Foreskin keratinocyte (primary cell): ENCODE measurements at places on chromosomes 12 and 14. TPM values are rescaled to one million over a fixed set of nuclear protein-coding genes. Genes with fewer than 3 reads are reported as not detected.

- DNase-seq: no peak
These were observed 113.3 kb downstream of the FOXN3 start for GRCh38 chr14:89303456-89304435.

DNA sequence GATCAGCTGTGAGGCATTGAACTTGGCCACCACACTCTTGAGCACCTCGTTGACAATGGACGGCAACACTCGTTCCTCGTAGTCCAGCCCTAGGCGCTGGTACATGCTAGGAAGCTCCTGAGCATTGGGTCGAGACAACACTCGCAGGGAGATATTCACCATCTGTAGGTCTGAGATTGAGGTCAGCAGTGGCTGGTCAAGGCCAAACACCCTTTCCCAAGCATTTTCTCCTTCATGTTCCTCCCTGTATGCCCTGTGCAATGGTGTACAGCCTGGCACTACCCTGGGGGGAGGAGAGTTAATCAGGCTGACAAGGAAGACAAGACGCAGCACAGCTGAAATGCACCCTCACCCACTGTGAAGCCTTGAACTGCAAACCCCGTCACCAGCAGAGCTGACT is 2.0 kb downstream of the PHB2 start:
- no peak for DNase-seq

- no peak for DNase-seq
These were observed 25.6 kb downstream of the SLC38A4 start for GRCh38 chr12:46800160-46800559.

DNA sequence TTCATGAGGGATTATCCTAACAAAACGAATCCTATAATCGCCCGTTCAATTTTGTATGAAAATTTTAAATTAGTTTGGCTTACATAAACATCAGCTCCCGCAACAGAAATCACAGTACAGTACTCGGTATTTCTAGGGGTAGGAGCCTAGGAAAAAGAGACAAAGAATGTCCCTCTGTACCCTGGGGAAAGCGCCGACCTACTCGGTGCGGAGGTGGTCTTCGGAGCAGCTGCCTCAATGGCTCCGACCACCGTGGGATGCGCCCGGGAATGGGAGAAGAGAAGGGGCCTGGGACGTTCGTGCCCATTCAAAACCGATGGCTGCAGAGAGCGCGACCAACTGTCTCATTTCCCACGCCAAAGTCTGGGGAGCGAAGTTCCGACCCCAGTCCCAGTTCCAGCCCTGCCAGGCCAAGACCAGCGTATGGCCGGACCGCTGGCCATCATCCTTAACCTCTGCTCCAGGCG is 618 bp downstream of the GNPNAT1 start:
- no peak for DNase-seq

Gene SLC2A14
- total RNA-seq: 0.28 and 0.31 TPM in 2 replicates

Gene LRRIQ1
- 0.60 and 1.0 TPM in 2 replicates for total RNA-seq

Gene AMIGO2
- 68.7 and 92.9 TPM in 2 replicates for total RNA-seq

Gene EEF1AKMT3
- total RNA-seq: 4.0 and 4.5 TPM in 2 replicates
